GM10248 (cell line): ENCODE measurements at places on chromosomes 12 and 14.
A peak's percentile ranks its signal among the peaks of the same experiment; 100 is the strongest.

GRCh38 chr12:2813214-2814185 is 1.0 kb downstream of the ITFG2 start:
- peak; percentile 72 for DNase-seq

GRCh38 chr12:106064721-106065021 is 74.1 kb downstream of the NUAK1 start:
- DNase-seq: no peak

GRCh38 chr14:76696361-76696760 is 64.9 kb upstream of the VASH1 start:
- DNase-seq: no peak

DNA sequence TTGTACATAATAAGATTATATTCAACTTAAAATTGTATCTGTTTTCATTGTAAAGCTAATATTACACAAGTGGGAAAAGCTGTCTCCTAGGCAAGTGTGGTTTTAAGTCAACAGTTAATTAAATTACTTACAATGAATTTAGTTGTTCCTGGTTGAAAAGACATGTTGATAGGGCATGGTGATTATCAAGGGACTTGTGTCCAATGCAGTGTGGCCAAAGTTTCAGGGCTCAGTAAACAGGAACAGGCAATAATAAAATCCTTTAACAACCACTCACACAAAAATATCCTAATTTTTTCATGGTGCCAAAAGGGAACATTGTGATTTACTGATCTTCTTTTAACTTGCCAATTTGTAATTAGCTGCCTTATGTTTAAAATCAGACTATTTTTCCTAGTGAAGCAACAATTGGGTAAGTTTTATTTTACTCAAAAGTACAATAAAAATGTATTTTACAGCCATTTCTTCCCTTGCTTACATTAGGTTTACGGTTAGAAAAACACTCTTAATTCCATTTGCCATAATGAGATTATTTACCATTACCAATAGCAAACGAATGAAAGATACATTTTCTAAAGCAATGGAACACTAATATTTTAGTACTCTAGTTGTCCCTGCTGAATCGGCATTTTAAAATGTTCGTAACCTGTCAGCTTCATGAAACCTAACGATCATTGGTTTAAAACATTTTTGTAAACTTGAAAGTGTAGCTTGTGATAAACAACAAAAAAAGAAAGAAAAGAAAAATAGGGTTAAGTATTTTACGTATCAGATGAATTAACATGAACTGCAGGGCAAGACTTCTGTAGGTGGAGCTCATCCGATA is 1.8 kb upstream of the WNK1 start:
- DNase-seq: no peak

- no peak for DNase-seq
These were observed 103.7 kb downstream of the TBX3 start for GRCh38 chr12:114580306-114580705.

- DNase-seq: no peak
These were observed 403.8 kb downstream of the DAD1 start for GRCh38 chr14:22185191-22185590.

DNA sequence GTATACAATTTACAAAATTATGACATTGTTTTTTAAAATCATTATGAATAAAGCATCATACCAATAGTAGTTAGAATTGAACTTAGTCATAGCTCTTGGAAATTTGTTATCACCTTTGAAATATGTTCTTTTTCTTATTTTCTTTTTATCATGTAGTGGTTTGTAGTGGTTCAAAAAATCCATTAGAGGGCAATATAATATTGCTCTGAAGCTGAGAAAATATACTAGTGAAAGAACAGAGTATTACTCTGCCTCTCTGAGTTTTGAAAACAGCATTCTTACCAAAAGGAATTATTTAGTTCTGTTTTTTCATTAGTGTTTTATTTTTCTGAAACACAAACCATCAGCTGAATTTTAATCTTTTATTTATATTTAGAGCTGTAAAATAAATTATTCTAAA is 76.2 kb downstream of the PDZRN4 start:
- DNase-seq: peak; percentile 13

GRCh38 chr12:15525441-15525840 is 203.1 kb downstream of the PTPRO start:
- no peak for DNase-seq
